Suppressor macrophage treated with lipopolysaccharide for 1 hour (primary cell): ENCODE measurements at places on chromosomes 11 and 22.

DNA sequence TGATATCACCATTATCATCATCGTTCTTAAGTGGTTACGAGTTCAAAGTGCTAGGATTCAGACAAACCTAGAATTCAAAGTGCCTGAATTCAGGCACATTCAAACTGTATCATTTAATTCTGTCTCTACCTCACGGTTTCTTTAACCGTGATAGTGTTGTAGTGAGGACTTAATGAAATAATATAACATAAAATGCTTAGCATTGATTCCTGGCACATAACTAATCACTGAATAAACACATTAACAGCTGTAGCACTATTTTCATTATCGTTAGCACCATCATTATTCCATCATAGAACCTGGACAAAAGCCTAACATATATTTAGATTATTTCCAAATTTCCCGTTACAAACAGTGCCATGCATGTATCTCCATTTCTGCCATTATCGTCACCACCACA lies 102.0 kb downstream of the WNT11 start:
- no peak for DNase-seq

- no peak for DNase-seq
Measured at GRCh38 chr22:46043816-46044620, 67.1 kb upstream of the WNT7B start.

DNA sequence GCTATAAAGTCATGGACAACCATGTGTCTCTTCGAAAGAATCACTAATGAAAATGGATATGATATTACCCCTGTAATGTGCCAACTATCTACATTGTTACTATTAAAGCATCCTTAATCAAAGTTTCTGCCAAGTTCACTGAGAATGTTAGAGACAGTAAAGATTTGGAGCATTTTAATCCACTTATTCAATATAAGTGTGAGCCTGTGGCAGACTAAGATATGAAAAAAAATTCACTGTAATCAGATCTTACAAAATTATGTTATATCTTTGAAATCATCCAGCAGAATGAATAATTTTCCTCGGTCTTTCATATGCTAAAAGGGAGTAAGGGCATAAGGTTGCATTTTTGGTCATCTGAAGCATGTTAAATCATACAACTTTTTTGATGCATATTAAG lies 49.9 kb downstream of the MAML2 start:
- no peak for DNase-seq

DNA sequence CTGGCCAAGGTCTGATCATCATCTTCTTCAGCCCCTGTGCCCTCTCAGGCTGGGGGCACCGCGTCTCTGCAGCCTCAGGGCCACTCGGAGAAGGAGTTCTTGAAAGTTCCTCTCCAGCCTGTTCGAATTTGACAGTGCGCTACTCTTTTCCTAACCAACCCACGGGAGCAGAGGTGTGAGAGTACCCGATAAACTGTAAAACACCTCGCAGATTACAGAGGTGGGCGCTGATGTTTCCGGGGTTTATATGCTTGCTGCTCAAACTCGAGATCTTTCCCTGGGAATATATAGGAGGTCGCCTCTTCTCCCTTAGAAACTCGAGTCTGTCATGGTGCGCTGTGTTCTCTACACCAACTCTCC lies 515 bp downstream of the CTR9 start:
- peak; percentile 32 for DNase-seq

GRCh38 chr22:41488076-41488475 lies 19.2 kb downstream of the ACO2 start:
- no peak for DNase-seq
